ENCODE measurements at places on chromosomes 3 and 15. TPM values are rescaled to one million over a fixed set of nuclear protein-coding genes. Genes with fewer than 3 reads are reported as not detected.

ADGRG7 gene
- not detected for total RNA-seq

SOX2 gene
- 0.67 TPM for total RNA-seq

DNA sequence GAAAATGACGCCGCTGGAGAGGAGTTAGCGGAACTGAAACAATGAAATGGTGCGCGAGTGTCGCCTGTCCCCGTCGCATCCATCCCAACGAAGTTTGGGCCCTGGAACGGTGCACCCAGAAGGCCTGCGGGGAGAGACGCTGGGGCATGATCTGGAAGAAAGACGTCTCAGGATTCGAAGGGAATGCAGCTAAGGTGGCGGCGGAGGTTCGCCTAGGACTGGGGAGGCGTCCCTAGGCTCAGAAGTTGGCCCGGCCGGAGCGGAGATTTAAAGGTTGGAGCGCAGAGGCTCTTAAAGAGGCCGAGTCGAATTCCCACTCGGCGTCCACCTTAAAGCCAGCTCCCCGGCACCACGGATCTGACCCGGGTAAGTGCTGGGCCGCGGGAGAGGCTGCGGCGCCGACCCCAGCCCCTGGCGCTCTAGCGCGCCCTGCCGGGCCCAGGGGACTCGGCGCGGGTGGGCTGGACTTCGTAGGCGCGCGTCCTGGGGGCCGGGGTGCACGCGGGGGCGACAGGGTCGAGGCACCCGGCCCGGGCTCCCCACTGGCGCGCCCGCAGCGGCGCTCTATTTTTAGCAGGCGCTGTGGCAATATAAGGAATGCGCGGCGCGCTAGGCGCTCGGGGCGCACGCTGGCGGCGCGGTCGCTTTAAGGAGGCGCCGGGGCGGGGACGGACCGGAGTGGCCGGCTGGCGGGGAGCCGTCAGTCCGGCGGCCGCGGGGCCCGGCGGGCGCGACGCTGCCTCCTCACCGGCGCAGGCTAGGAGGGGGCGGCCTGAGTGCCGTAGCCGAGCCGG is at the start of gene MRAS:
MRAS (plus strand) TSS at position 620 of the 794 bp plus-strand sequence. CDS start 24,305 bp downstream, outside the sequence.
- peak; percentile 87 for DNase-seq
- peak within 1 kb of the TSS; percentile 94 for H3K27ac ChIP-seq
- no peaks in the 10 kb centered on the region for H3K36me3 ChIP-seq
- peak within 1 kb of the TSS; percentile 88 for H3K4me3 ChIP-seq
- H3K4me1 ChIP-seq: peaks cover 45% of the 10 kb centered on the region

DNA sequence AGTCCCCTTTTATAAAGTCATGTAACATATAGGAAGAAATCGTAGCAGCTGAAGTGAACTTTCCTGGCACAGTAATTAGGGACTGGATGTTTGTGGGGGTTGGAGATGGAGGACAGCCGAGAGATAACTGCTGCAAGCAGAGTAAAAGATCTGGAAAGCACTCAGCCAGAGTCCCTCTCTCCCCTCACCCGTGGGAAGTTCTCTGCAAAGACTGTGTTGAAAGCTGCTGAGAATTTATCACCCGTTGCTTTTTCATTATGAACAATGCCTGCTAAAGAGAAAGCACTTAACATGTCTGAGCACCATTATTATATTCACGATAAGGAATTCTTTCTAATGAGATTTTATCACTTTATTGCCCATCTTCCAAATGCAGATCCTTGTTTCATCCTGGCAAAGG is 248.8 kb downstream of the SHOX2 start:
- H3K4me3 ChIP-seq: no peak overlapping the region
- H3K36me3 ChIP-seq: no peaks in the 10 kb centered on the region
- no peak for DNase-seq
- H3K4me1 ChIP-seq: peaks cover 5% of the 10 kb centered on the region
- no peaks in the 10 kb centered on the region for H3K27me3 ChIP-seq

DNA sequence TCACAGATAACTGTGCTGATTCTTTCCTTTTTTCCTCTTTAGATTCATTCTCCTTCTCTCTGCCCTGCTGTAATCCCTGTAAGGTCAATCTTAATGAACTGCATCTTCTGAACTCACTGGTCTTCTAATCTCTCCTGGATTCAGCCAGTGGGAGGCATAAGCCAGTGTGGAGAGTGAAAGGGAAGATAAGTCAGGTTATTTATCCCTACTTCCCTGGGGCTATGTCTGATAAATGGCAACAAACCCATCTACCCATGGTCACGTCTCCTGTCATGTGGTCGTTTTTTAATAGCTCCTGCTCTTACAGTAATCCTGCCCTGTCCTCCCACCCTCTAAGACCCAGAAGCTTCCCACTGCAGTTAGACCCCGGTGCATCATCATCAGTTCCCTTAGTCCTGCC is 199.6 kb upstream of the NAALADL2 start:
- no peaks in the 10 kb centered on the region for H3K36me3 ChIP-seq
- no peaks in the 10 kb centered on the region for H3K4me1 ChIP-seq
- no peak overlapping the region for H3K4me3 ChIP-seq
- no peak overlapping the region for H3K27ac ChIP-seq

DNA sequence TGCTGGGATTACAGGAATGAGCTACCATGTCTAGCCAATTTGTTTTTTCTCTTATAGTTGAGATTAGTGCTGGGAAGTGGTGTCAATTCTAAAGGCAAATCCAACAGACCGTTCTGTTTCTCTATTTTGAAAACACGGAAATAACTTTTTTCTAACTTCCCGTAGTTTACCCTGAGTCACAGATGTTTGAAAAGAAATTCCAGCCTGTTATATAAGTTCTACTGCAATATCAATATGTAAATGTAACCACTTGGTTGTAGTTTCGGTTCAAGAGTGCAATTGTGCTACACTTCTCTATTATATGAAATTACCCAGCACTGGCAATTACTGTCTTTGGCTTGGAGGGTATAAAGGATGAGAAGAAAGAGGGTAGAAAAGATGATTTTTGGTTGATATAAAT is 22.3 kb upstream of the GNB4 start:
- peak overlapping the region; percentile 16 for H3K27ac ChIP-seq
- H3K4me3 ChIP-seq: no peak overlapping the region
- no peaks in the 10 kb centered on the region for H3K36me3 ChIP-seq
- no peaks in the 10 kb centered on the region for H3K4me1 ChIP-seq

DNA sequence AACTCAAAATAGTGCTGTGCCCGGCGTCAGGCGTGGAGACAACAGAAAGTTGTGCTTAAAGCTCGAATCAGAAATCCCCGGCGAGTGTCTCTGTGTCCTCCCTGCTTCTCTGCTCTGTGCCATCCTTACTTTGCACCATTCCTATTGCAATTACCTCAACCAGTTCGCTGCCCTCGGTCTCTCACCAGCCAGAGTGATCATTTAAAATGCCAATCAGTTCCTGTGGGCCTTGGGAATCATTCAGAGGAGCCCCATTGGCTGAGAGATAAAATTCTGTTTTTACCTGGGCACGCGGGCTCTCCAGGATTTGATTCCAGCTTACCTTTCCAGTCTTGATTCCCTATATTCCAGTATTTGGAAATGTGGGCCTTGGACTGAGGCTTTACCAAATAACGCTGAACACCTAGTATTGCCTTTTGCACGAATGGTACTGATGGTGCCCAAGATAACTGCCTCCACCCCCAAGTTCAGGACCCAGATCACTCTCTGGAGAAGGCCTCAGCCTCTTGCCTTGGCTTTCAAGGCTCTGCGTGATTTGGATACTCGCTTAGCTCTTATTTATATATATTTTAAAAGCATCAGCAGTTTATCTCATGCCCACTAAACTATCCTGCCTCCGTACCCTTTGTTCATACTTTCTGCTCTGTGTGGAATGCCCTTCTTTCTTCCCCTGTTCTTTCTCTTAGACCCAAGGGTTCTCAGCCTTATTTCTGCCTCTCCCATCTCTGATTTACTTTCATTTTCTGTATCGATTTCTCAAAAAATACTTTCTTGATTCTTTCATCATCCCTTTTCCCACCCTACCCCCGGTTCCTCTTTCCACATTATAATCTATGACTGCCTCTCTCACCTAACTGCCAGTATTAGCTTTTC is 863 bp downstream of the PSMA4 start:
- peak overlapping the region; percentile 96 for H3K27ac ChIP-seq
- H3K4me3 ChIP-seq: peak overlapping the region; percentile 79
- H3K27me3 ChIP-seq: no peaks in the 10 kb centered on the region
- no peak for DNase-seq
- peaks cover 28% of the 10 kb centered on the region for H3K4me1 ChIP-seq

DNA sequence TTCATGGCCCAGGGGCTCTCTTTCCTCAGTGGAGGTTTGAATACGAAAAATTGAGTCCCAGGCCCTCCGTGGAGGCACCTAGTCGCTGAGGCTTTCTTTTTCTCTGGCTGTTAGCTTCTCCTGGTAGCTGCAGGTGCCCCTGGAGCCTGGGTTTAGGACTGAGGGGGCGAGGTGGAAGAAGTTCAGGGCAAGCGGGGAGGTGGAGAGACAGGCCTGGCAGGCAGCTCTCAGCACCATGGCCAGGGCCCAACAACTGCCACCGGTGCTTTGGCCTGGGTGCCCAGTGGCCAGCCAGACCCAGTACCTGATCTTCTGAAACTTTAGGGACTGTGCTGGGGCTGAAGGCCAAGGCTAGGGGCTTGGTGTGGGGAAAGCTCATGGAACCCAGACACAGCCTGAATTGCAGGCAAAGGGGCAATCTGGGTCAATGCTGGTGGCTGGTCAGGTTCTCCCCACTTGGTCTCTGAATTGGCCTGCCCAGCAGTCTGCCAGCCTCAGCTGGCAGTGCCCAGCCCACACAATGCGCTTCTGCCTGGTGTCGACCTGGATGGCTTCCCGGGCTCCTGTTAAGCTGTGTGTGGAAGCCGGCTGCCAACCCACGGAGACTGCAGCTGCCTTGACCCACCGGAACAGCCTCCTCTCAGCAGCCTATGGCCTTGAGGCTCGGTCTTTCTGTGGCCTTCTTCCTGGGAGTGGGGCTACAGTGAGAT is 30.3 kb upstream of the POLG start:
- no peak for DNase-seq
- peaks cover 76% of the 10 kb centered on the region for H3K27me3 ChIP-seq
- no peaks in the 10 kb centered on the region for H3K4me1 ChIP-seq
- H3K36me3 ChIP-seq: no peaks in the 10 kb centered on the region
- no peak overlapping the region for H3K4me3 ChIP-seq

- no peak overlapping the region for H3K4me3 ChIP-seq
- peaks cover 5% of the 10 kb centered on the region for H3K4me1 ChIP-seq
- H3K36me3 ChIP-seq: peaks cover 28% of the 10 kb centered on the region
These were observed 7.2 kb downstream of the GHRL start for GRCh38 chr3:10285272-10286132.

Measured in right atrium auricular region (tissue), 2 donors.